Dorsolateral prefrontal cortex (tissue), 122 donors: ENCODE measurements at places on chromosomes 6 and 20.

GRCh38 chr6:20028562-20028961, 183.7 kb downstream of the MBOAT1 start:
- DNase-seq, result no peak

GRCh38 chr6:128074567-128074966, 173.7 kb upstream of the THEMIS start:
- no peak for DNase-seq

DNA sequence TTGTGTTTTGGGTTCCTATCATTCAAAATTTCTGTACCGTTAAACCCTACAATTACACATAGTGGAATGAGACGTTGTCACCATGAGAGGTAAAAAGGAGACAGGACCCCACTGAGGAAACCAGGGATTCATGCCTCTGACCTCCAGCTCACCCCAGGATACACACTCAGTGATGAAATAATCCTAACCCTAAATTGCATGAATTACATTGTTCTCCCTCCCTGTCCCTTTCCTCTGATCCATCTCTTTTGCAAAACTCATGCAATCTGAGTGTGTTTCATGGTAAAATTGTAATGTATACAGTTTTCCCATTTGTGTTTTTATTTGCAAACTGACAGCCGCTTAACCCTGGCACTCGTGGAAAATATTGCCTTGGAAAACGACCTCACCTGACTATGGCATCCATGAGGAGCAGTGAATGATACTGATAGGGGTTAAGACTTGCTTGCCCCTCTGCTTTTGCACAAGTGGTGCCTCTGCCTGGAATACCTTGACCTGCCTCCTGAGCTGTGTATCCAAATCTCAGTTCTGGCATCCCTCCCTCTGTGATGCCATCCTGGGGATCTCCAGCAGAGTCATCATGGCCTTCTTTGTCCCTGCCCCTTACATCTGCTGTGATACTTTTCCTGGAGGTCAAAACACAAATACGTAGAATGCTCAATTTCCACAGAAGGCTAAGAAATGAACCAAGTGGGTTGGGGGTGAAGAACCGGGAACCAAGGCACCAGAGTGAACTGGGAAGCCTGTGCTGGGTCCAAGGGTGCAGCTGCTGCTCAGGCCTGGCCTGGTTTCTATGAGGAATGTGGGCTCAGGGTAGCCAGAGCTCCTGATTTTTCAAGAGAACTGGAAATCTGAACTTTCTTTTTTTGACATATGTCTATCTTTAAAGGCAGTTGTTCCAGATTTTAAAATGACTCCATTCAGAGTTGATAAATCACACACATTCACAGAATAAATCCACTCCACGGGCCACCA, 211.6 kb upstream of the ZNF217 start:
- no peak for DNase-seq

GRCh38 chr6:89775150-89775549, 44.4 kb downstream of the MDN1 start:
- no peak for DNase-seq

- no peak for DNase-seq
Measured at GRCh38 chr20:55755861-55756260, 249.5 kb downstream of the CBLN4 start.

DNA sequence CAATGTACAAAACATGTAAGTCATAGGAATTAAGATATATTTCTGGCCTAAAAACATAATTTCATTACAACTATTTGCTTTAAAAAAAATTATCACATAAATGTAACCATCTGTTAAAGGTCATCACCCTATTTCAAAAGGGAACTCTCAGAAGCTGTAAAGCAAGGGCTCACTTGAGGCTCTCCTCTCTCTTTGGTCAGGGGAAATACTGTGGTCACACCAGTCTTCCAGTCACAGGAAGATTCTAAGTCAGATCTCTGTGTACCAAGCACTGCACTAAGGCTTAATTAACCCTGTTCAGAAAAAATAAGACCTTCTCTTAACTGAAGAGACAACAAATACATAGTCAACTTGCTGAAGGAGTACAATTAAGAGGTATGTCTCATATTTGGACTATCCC, 75.6 kb downstream of the MMS22L start:
- DNase-seq, result no peak

DNA sequence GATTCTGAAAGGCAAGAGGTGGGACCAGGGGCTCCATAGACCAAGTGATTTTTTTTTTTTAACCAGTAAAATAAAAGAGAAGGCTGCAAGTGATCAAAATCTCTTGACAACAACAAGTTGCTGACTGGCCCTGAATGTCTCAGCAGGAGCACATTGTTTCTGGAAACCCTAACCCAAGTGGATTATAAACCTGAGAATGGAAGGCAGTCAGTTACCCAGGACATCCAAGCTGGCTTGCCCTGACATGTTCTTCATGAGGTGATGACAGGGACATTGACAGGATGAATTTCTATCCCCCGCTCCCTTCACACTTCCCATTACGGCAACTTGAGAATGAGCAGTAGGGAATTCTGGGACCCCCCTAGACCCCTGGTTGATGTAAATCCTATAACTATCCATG, 49.6 kb upstream of the RIPOR2 start:
- DNase-seq, result no peak
